BE2C (cell line): ENCODE measurements at places on chromosomes 2 and 18.

GRCh38 chr2:148643998-148644882, at the start of gene EPC2:
Gene EPC2, plus strand, starts transcription at chr2:148644751. Its CDS starts 267 bp downstream, at chr2:148645018.
- DNase-seq = peak; percentile 78

DNA sequence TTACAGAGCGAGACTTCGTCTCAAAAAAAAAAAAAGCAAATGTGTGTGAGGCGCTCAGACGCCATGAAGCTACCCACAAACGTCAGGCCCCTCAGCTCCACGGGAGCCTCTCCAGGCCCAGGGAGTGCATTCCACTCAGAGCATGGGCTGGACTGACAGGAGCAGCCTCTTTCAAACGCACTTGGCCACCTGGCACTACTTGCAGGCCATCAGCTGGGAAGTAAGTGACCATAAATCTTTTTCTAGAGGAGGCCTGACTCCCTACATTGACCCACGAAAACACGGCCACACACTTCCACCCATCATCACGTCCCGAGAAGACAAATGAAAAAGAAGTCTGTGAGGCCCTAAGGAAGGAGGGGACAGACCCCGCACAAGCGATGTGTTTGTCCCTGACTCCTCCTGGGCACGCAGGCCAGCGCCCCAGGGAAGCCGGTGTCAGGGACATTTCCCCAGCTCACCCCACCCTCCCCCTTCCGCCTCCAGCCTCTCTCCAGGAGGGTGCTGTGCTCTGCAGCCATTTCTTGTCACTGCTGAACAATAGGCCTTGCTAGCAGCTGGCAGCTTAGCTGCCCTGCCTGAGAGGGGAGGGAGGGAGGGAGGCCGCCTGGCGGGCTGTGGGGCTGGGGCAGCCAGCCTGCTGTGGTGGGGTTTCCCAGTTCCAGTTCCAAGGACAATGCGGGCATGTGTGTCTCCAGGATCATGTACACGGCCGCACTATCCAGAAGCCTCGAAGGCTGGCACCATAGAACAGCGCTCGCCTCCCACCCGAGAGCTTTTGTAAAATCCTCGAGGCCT, 26.6 kb downstream of the SERTAD2 start:
- peak; percentile 43 for DNase-seq

DNA sequence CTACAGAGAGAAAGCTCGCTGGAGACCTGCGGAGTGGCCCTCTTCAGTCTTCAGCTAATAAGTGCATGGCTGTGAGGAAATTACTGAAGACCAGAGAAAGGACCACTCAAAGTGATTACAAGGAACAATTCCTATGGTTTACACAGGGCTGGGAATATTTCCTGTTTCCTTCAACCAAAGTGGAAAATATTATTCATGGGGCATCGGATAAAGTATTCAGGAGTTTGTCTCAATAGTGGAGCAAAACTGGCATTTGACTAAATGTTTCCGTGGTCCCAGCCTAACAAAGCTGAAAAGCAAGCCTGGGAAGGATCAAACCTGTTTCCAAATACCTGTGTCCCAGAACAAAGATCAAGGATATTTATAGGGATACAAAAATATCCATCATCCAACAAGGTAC, 32.0 kb upstream of the CNGA3 start:
- DNase-seq = no peak

- no peak for DNase-seq
These were observed 94.5 kb upstream of the CHRNA1 start for GRCh38 chr2:174858745-174859144.

DNA sequence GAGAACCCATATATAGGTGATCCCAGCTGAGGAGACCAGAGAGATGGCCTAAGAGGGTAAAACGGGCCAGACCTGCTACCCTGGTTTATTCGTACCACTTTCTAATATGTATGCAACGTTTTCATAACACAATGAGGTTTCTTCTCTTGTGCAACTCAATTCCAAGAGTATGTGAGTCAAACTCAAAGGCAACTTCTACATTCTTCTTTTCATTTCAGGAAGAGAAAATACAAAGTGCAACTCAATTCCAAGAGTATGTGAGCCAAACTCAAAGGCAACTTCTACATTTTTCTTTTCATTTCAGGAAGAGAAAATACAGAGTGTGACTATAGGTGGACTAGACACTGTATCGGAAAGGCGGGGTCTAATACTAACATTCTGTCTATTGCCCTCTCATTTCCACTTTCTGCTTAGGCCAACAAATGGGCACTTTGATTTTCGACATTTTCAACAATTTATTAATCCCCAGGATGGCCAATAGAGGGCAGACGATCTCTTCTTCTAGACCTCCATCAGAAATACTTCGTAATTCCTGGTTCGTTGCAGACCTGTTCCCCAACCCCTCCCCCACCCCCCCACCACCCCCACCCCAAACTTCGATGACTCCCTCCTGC, 3.7 kb upstream of the CRIM1 start:
- peak; percentile 11 for DNase-seq

DNA sequence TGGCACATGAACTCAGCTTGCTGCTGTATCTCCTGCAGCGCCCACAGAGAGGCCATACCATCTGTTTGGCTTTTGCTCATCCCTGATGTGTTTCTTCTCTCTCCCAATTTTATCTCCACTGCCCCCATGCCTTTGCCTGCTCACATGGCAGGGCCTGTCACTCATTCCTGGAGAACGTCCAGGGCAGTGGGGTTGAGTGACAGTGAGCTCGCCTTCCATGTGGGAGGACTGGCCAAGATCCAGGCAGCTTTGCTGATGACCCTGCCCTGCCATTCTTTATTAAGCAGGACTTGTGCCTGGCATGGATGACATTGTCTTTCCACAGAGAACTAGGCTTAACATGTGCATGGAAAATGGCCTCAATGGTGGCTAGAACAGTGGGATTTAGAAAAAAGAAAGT, 230.5 kb upstream of the THSD7B start:
- DNase-seq = no peak

DNA sequence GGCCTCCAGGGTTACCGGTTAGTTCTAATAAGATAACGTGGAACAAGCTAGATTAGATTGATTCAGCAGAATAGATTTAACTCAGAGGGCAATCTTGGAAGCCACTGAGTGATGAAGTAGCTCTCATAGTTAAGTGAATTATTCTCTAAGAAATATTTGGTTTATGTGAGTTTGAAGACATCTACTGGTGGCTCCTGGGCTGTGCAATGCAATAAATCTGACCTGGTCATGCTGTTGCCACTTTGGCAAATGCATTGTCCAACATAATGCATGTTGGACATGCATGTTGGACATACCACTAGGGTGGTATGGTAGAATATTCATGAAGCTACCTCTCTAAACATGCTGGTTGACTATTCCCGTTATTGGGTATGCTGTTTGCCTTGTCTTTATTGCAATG, 493.7 kb upstream of the VRK2 start:
- DNase-seq = no peak

- no peak for DNase-seq
These were observed 81.1 kb downstream of the BOLA3 start for GRCh38 chr2:74066491-74067203.

- DNase-seq = no peak
These were observed at the start of gene IMPA2 for GRCh38 chr18:11981192-11981542. Gene IMPA2, plus strand, starts transcription at chr18:11981507. Its CDS starts 163 bp downstream, at chr18:11981670.

DNA sequence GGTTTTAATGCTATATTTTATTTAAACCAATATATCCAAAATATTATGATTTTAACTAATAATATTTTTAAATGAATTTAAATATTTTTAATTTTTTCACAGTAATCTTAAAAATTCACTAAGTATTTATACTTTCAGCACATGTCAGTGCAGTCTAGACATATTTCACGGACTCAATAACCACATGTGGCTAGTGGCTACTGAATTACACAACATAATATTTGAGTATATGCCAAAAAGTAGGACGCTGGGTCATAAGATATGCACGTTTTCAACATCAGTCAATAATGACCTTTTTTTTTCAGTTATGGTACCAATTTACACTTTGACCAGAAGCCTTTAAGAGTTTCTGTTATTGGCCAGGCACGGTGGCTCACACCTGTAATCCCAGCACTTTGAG, 117.7 kb downstream of the GFPT1 start:
- DNase-seq = no peak

- no peak for DNase-seq
These were observed 19.5 kb upstream of the WIPF1 start for GRCh38 chr2:174617120-174617519.

DNA sequence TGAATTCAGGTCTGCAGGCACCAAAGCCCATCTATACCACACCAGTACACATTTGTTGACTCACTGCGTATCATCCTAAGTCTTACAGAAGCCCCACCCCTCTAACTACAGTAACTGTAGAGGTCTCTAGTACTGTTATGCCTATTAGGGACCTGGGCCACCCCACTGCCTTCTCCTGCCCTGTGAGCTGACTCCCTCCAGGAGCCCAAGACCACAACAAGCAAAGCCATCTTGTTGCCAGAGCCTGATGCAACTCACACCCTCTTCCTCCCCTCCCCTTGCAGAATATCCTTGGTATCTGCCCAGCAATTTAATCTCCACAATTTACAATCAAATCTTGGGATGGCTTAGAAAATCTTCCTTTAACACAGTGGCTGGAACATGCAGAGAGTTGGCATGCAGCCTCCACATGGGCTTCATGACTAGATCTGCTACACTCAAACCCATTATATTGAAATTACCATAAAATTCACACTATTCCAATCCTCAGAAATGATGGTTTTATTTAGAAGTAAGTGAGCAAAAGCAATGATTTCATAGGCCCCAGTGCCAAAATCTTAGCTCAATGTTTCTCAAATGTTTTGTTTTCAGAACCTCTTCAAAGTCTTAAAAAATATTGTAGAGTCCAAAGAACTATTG, 17.7 kb upstream of the CYP1B1 start:
- DNase-seq = no peak

DNA sequence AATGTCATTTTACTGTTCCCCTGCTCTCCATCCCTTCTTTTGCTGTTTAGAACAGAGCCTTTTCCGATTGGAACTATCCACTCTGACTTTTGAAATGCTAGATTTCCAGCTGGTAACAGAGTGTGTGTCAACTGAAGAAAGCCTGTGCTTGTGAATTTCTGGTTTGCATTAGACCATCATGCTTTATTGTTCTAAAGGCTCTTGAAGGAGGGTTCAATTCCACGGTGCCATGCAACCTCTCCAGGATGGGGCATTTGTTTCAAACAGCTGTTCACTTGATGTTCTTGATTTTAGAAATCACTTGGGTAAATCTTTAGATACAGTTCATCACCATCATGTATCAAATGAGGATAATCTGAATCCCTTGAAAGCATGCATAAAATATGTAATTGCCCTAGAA, 156.7 kb downstream of the QPCT start:
- no peak for DNase-seq

DNA sequence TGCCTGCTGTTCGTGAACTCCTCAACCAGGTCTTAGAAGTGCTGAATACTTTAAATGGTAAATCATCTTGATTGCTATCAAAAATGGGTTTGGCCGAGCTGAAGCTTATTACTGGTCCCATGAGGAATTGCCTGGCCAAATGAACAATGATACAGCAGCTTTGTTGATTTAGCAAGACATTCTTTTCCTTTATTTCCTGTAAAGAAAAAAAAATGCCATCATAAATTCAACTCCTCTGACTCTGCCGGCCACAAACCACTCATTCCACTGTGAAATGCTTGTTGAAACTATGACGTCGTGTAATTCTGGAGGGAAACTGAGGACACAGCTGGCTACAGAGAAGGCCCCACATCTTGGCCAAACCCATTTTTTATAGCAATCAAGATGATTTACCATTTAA, 74.2 kb upstream of the ID2 start:
- DNase-seq = no peak

- DNase-seq = no peak
These were observed 208.9 kb downstream of the KLHL29 start for GRCh38 chr2:23593752-23594459.

- peak; percentile 68 for DNase-seq
These were observed 754.9 kb downstream of the RNF144A start for GRCh38 chr2:7672027-7672684.

- peak; percentile 15 for DNase-seq
These were observed 761.6 kb downstream of the DSC3 start for GRCh38 chr18:30280861-30281470.

- DNase-seq = no peak
These were observed 77.3 kb downstream of the SOCS6 start for GRCh38 chr18:70366174-70366573.

GRCh38 chr2:237982039-237982725, 15.4 kb downstream of the UBE2F start:
- DNase-seq = no peak

DNA sequence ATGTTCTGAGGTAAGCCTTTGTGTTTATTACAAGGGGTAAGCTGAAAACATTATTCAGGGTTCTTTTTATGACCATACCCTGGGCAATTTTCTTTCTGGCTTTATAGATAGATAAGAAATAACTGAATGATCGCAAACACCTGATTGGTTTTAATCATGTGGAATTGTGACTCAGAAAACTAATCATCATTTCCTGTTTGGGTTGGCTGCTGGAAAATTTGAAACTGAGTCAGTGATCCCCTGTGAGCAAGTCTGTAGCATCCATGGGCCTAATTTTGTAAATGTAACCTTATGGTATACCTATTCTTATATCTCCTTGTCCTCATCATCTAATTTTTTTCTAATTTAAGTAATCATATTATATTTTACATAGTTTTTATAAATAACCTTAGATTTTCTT, 34.3 kb downstream of the CCDC68 start:
- DNase-seq = no peak

DNA sequence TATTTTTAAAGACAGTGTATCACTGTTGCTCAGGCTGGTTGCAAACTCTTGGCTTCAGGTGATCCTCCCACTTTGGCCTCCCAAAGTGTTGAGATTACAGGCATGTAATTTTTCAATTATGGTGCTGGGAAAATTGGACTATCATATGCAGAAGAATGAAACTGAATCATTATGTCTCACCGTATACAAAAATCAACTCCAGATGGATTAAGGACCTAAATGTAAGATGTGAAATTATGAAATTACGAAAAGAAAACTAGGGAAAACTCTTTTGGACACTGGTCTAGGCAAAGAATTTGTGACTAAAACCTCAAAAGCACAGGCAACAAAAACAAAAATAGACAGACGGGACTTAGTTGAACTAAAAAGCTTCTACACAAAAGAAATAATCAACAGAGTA, 31.2 kb downstream of the MAP3K2 start:
- no peak for DNase-seq

- peak; percentile 42 for DNase-seq
These were observed 135.0 kb downstream of the SMAD2 start for GRCh38 chr18:47795434-47795814.

GRCh38 chr2:16311521-16312440, 353.9 kb downstream of the CYRIA start:
- peak; percentile 97 for DNase-seq

GRCh38 chr2:205535001-205535400, 147.3 kb upstream of the NRP2 start:
- DNase-seq = no peak

- no peak for DNase-seq
These were observed 318.1 kb upstream of the HS6ST1 start for GRCh38 chr2:128636802-128637147.

- DNase-seq = no peak
These were observed 56.9 kb downstream of the MFSD6 start for GRCh38 chr2:190465060-190465459.

DNA sequence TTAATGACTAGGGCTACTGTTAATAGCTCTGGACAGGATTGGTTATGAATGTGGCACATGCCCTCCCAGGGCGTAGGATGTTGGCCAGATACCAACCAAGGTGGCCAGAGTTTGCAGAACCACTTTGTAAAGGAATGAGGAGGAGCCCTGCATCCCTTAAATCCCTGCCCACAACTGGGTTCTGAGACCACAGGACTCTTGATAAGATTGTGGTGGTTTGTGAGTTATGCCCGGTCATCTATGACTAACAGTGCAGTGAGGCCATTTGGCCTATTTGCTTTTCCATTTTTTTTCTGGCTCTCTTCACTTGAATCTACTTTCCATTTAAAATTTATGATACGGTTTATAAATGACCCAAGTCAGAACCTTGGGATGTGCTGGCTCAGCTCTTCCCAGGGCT, 294.5 kb downstream of the PRKCE start:
- DNase-seq = no peak

GRCh38 chr2:8432706-8433336, 249.0 kb upstream of the ID2 start:
- DNase-seq = no peak
